ENCODE measurements at places on chromosomes 3 and 15. TPM values are rescaled to one million over a fixed set of nuclear protein-coding genes. Genes with fewer than 3 reads are reported as not detected.

The MFSD1 gene
- total RNA-seq, result 52.3 TPM

The TMEM212 gene
- total RNA-seq, result not detected

The PLCL2 gene
- 10.8 TPM for total RNA-seq

The LRRIQ4 gene
- 0.19 TPM for total RNA-seq

The CYP19A1 gene
- not detected for total RNA-seq

The GOLGA6L25 gene
- total RNA-seq, result not detected

The SLC12A1 gene
- total RNA-seq, result not detected

The SNTN gene
- total RNA-seq, result not detected

The DAPK2 gene
- total RNA-seq, result 9.1 TPM

The TF gene
- under 0.01 TPM for total RNA-seq

The STAC gene
- total RNA-seq, result 0.57 TPM

The TLR9 gene
- total RNA-seq, result under 0.01 TPM

The CLDN11 gene
- total RNA-seq, result 698 TPM

The XYLB gene
- 3.5 TPM for total RNA-seq

The MYH15 gene
- 0.10 TPM for total RNA-seq

The UBAP1L gene
- total RNA-seq, result 1.6 TPM

The NOX5 gene
- total RNA-seq, result 0.33 TPM

The IREB2 gene
- total RNA-seq, result 76.4 TPM

The ZNF654 gene
- total RNA-seq, result 15.0 TPM

The SLC22A13 gene
- total RNA-seq, result under 0.01 TPM

The SHF gene
- 2.6 TPM for total RNA-seq

The MFAP1 gene
- total RNA-seq, result 21.0 TPM
